ENCODE measurements at places on chromosomes 7 and 10.
A peak's percentile ranks its signal among the peaks of the same experiment; 100 is the strongest.

DNA sequence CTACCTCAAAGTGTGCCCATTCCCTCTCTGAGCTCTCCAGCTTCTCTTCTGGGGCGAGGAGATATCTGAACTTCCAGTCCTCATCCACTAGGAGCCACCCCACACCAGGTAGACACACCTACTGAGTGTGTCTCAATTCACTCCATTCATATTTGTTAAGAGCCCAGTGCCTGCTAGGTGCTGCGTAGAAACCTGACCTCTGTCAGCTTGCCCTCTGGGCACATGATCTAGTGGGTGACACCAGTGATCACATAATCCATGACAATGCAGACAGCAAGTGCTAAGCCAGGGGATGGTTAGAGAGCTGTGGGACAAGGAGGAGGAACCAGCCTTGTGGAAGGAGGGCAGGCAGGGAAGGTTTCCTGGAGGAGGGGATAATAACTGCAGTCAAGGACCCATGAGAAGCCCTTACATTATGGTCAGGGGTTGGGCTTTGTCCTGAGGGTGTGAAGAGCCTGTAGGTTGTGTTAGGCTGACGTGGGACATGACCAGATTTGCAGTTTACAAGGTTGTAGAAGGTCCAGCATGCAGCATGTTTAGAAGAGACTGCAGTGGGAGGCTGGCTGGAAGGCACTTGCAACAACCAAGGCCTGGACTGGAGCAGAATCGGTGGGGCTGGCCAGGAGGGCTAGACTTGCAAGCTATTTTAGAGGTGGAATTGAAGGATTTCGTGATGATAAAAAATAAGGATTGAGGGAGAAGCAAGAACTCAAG lies 81.8 kb downstream of the COL13A1 start:
- DNase-seq = no peak

DNA sequence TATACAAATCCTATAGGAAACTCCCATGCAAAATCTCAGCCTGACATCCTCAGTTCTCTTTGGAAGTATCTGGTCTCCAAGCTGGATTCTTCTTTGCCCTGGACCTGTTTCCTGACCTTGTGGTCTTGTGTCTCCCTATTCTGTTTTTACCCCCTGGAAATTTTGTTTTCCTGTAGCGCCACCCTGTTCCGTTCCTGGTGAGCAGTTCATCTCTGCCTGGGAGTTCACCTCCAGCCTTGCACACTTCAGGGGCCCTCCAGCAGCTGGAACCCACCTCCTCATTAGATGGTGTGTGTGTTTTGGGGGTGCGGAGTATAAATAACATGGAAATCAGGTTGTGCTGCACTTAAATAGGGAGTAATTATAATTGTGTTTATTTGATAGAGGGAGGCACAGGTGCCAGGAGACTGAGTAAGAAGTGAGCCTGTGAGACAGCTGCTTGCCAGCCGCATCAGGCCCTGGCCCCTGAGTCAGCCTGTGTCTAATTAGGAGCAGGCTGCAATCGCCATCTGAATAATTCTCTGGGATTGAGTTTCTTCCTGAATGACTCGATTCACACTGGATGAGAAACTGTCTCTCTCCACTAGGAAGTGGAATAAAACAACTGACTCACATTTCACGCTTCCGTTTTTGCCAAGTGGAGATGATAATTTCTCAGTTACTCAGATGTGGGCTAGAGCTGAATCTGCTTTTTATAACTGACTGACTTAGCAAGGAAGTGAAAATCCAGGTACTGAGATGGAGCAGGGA lies 69.4 kb upstream of the HECTD2 start:
- DNase-seq = peak; percentile 7

GRCh38 chr7:88302486-88302885 lies 4.2 kb downstream of the STEAP4 start:
- no peak for DNase-seq

GRCh38 chr7:123410273-123410904 lies 124.0 kb downstream of the IQUB start:
- DNase-seq = no peak

DNA sequence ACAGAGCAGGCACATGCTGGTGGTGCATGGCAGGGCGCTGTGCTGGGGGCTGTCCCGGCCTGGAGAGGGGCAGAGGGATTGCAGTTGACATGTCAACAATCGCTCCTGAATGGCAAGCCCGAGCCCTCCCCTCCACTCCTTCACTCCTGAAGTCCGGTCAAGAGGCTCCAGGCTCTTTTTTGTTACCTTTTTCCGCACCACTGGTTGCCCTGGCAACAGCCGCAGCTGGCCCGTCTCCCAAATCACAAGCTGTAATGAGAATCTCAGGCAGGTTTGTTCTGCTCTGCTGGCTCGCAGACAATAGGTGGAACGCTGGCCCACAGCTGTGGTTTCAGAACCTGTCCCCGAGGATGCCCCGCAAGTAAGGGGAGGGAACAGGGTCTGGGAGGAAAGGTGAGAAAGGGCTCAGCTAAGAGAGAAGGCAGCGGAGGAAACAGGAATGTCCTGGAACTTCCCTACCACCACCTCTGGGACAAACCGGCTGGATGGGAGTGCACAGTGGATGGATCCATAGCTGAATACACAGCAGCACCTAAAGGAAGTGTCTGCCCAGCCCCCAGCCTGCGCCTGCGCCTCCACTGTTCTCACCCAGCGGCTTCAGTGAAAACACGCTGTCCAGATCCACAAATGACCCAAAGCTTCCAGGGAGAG lies 58.9 kb downstream of the CALML3 start:
- peak; percentile 54 for DNase-seq

GRCh38 chr10:31871266-31872065 lies 57.2 kb downstream of the ARHGAP12 start:
- no peak for DNase-seq

- no peak for DNase-seq
Observed at GRCh38 chr10:23419655-23420329, 19.1 kb upstream of the OTUD1 start.

- no peak for DNase-seq
Observed at GRCh38 chr7:2100278-2101208, 132.2 kb downstream of the MAD1L1 start.

DNA sequence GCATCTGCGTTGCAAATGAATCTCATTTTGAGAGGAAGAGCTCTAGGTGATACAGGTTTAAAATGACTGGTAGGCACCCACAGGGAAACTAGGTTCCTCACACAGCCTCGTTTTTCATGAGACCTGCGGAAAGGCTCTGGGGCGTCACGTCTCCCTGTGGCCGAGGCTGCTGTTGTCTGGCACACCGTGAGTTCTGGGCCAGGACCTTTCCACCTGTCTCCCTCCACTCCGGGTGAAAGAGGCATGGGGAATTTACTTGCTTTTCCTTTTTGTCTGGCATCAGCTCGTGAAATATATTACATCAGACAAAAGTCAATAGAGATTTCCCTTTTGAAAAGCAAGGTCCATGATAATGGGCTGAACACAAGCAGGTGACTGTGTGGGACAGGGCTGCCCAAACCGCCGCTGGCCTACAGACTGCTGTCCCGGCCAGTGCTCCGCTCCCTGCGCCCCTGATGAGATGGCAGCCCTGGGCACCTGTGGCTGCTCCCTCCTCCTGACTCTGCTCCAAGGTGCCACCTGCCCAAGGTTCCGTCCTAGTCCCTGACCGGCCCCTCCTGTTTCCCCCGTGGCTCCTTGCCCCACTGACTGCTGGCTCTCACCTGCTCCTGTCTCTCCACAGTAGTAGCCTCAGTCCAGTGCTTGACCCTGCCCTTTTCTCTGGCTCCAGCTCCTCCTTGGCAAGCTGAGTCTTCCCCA lies 109.6 kb downstream of the NKX6-2 start:
- no peak for DNase-seq

DNA sequence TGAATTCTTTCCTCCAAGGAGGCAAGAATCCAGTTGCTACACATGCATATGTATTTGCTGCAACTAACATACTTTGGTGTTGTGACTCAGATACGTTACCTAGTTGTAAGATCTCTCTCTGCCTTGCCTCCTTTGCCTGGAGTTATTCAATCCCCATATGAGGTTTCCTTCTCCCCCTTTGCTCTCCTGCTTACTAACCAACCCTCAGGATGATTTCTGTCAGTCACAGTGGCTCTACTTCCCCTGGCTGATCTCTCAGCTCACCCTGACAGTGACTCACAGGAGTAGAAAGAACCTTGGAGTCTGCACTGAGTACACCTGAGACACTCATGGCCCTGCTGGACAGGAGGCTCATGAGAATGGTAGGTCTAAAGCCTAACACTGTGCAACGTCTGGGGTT lies 92.0 kb downstream of the TMEM106B start:
- DNase-seq = no peak

DNA sequence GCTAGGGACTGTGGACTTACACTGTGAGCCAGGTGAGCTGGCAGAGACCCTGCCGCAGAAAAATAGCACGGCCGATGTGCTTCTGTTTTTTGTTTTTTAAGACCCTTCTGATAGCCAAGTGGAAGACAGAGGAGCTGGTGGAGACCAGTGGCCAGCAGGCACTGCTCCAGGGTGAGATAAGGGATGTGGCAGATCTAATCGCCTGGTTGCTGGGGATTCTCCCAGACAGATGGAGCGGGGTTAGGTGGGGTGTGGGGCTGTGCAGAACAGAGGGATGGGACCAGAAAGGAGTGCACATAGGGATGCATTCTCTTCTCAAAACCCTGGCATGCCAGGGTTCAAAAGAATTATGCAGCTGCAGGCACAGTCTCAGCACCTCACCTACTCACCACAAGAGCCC lies 82.2 kb downstream of the VOPP1 start:
- DNase-seq = no peak

DNA sequence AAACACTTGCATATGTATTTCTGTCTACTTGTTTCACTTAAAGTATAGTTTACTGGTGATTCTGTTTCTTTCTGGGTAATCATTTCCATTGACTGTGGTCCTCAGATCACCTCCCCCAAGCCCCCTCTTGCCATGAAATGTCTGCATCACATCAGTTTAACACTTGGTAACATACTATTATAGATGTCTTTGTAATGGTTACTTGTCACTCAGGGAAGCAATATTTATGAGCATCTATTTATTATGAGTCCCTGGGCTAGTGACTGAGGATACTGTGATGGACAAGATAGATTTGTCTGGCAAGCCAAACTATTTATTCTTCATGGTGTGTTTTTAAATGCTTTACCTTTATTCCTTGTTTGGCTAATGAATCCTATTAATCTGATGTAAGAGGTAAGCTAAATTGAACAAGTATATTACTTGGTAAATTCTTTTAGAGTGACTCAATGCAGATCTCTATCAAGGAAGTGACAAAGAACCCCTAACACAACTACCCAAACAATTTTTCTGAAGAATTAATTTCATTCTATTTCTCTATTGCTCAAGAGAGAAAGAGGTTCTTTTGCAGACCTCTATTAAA lies 270.9 kb downstream of the RELN start:
- DNase-seq = no peak

DNA sequence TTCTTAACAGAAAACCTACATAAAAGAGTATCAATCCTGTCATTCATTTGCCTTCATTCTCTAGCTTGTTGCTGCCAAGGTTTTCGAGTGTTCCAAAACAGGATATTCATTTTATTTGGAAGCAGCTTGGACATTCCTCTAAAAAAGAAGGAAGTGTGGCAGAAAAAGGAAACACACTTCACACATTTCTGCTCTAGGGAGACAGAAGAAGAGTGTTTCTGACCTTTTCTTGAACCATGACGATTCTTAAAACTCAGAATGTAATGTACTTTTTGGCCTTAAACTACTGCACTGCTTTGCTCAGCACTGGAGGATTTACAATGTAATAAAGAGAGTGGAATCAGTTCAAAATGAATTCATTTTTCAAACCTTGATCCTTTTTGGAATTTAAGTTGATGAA lies 81.3 kb downstream of the SEMA3A start:
- no peak for DNase-seq

GRCh38 chr7:12970626-12971025 lies 283.2 kb downstream of the ARL4A start:
- no peak for DNase-seq

- DNase-seq = no peak
Observed at GRCh38 chr7:131502810-131503508, 53.5 kb downstream of the PODXL start.

- no peak for DNase-seq
Observed at GRCh38 chr7:13198727-13199126, 511.3 kb downstream of the ARL4A start.

DNA sequence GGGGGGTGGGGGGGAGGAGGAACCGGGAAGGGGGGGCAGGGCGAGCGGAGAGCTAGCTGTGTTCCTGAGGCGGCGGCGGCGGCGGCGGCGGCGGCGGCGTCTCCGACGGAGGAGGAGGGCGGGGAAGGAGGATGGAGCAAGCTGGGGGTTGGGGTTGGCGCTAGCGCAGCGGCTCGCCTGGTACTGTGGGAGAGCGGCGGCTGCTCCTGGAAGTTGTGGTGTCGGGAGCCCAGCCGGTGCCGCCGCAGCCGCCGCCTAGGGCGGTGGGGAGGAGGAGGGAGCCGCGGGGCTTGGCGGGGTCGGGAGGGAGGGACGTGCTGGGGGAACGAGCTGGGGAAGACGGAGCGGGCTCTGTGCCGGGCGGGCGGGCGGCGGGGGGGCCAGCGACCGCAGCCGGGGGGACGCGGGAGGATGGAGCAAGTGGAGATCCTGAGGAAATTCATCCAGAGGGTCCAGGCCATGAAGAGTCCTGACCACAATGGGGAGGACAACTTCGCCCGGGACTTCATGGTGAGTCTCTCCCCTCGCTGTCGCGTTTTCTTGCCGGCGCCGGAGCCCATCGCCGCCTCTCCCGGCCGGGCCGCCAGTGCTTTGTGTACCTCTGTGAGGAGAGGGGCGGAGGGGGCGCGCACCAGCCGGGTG lies at the start of gene PTPN12:
Gene PTPN12 (plus strand): TSS at position 160 of the 642 bp plus-strand sequence. CDS start 252 bp downstream, at position 412.
- peak; percentile 48 for DNase-seq

GRCh38 chr10:72334825-72335393 lies 19.8 kb downstream of the DNAJB12 start:
- DNase-seq = no peak

GRCh38 chr7:27684491-27684890 lies 21.8 kb upstream of the HIBADH start:
- no peak for DNase-seq

DNA sequence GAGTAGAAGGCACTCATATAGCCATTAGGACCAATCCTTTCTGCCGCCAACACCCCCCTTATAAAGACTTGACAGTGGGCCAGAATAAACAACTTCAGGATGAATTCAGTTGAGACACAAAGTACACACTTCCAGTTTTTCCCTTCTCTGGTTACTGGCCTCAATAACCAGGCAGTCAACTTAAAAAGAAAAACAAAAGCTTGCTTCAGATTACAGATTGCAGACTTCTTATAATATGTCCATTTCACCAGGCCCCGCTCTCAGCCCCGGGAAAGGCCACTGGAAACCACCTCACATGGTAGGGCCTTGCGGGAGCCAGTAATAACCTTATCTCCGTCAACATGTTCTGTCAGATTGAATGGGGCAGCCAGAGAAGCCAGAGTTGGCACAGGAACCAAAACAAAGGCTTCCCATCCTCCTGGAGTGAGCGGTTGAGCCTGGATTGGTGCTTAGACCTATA lies 108.8 kb downstream of the EGFR start:
- DNase-seq = no peak

- no peak for DNase-seq
Observed at GRCh38 chr7:294440-295154, 4.6 kb downstream of the FOXL3 start.

DNA sequence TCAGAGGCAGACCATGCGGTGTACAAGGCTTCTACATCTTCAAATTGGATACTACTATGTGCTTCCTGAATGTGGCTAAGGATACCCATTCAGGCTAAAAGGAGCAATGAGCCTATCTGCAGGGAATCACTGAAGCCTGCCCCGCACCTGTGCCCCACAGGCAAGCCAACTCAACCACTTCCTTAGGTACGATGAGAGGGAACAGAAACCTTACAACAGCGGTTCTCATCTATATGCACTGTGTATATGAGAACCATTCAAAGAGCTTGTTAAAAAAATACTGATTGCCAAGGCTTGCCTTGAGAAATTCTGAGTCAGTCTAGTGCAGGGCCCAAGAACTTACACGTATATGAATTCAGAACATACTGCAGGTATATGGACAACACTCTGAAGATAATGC lies 679.6 kb downstream of the PARD3 start:
- DNase-seq = no peak

- no peak for DNase-seq
Observed at GRCh38 chr7:2237109-2237602, 4.4 kb upstream of the MAD1L1 start.

All from NCI-H2081 treated with DMSO at 0.1 percent for 48 hours (cell line).